Right ventricle myocardium inferior (tissue), 1 donor: ENCODE measurements at places on chromosomes 16 and 17. TPM values are rescaled to one million over a fixed set of nuclear protein-coding genes. Genes with fewer than 3 reads are reported as not detected.
A peak's percentile ranks its signal among the peaks of the same experiment; 100 is the strongest.

DNA sequence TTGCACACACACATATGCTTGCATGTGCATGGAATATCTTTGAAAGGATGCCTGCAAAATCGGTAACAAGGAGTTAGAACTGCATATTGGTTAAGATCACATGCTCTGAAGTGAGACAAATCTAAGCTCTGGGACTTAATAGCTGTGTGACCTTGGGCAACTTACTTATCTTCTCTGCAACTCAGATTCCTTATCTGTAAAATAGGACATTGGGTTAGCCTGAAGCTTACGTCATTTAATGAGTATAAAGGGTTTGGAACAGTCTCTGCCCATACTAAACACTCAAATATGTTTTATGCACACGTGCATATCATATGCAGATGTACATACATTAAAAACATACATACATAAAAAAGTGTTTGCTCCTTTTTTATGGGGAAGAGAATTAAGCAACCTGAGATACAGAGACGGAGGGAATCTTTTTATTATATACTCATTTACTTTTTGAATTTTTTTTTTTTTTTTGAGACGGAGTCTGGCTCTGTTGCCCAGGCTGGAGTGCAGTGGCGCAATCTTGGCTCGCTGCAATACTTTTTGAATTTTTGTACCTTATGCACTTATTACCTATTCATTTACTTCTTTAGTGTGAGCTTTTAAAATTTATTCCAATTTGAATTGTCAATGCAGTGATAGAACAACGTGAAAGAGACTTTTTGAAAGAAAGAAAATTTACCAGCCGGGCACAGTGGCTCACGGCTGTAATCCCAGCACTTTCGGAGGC is 206.2 kb downstream of the CCDC182 start:
- no peak for DNase-seq

- DNase-seq, result peak; percentile 67
Measured at GRCh38 chr17:80873307-80873951, 118.2 kb upstream of the CHMP6 start.

- no peak for DNase-seq
Measured at GRCh38 chr16:58500430-58501241, 693 bp downstream of the NDRG4 start.

DNA sequence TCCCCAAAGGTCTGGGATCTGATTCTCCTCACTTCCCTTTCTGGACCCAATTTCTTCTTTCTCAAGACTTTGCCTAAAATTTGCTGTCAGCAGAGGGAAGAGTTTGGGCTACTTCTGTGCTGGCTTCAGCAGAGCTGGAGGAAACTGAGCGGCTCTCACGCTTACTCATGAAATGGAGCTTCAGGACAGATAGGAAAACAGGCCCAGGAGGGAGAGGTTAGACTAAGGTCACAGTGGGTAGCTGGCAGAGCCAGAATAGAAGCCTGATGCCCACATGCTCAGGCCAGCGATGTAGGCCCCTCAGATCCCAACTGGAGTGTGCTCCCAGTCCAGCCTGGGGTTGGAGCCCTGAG is 593 bp downstream of the SLC38A7 start:
- DNase-seq, result no peak

Gene CBX2
- total RNA-seq, result 4.2 TPM

- no peak for DNase-seq
Measured at GRCh38 chr16:46986896-46987295, 13.4 kb upstream of the DNAJA2 start.

Gene SRR
- 11.0 TPM for total RNA-seq

GRCh38 chr16:930076-930475 is 40.7 kb downstream of the LMF1 start:
- DNase-seq, result no peak

DNA sequence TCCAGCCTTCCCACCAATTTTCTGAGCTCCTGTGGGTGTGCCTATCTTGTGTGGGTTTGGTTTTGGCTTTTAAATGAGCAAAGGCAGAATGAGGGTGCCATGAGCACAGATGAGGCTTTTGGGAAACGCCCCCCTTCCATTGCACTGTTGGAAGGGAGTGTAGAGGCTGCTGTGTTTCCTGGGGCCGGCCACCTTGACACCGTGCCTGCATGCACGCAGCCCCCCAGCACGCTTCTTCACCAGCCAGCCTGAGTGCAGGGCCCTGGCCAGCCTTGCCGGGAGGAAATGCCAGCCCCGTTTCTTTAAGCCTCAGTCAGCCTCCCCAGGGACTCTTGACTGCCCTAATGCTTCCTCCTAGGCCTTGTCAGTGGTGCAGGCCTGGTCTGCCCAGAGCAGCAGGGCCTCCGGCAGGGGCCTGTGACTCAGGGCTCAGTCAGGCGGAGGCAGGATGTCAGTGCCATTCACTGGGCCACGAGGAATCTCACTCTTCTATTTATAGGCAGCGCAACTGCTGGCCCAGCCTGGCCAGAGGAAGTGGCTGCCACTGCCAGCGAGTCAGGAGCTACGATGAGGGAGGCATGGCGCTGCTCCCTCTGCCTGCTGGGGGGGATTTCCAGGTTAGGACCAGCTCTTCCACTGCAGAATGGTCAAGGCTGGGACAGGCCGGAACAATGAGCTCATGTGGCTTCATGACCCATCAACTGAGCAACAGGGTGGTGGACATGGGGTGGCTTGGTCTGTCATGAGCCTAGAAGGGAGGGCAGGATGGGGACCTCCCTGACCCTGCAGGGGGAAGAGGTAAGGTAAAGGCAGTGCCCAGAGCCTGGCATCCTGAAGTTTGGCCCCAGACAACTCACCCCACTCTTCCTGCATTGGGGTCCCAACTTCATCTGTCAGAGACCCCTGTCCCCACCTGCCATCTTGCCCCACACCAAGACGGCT is 205.2 kb downstream of the RAB11FIP4 start:
- DNase-seq, result peak; percentile 89

DNA sequence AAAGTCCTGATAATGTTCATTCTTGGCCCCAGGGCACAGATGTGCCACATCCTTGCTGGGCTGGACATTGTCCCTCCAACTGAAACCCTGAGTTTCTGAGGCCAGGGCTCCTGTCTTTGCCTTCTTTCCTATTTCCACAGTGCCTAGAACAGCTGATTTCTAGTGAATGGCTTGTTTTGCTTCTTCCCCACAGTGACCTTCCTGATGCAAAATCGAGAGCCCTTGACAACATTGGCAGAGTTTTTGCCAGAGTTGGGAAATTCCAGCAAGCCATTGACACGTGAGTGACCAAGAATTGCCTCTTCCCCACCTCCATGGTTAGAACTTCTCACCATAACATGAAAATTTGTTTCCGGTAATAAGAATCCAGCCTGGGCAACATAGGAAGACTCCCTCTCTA is 14.5 kb downstream of the ODAD4 start:
- no peak for DNase-seq

Gene TEX14
- total RNA-seq, result 0.30 TPM

DNA sequence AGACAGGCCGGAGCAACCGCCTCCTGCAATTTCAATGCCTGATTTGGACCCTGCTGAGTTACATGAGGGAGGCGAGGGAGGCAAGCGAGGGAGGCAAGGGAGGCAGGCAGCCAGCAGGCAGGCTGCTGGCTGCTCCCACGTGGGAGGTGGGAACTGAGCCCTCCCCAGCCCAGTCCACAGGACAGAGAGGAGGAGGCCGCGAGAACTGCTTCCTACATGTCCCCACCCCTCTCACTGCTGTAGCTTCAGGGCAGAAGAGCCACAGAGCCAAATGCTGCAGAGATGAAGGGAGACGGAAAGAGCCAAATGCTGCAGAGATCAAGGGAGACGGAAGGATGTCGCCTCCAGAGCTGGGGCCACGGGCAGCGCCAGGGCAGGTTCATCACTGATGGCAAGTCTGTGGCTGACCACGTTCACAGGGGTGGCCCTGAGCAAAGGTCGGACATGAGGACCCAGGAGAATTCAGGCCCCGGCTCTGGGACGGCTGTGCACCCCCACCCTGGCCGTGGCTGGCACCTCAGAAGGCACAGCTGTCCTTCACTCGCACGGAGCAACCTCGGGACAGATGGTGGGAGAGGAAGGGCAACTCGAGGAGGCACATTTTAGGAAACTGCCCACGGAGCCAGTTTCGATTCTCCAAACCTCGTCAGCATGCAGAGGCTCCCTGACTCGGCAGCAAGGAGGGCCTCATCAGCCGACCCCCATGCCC is 21.5 kb downstream of the RPH3AL start:
- DNase-seq, result peak; percentile 87

- no peak for DNase-seq
Measured at GRCh38 chr17:79803997-79804855, 7.3 kb upstream of the CBX8 start.

DNA sequence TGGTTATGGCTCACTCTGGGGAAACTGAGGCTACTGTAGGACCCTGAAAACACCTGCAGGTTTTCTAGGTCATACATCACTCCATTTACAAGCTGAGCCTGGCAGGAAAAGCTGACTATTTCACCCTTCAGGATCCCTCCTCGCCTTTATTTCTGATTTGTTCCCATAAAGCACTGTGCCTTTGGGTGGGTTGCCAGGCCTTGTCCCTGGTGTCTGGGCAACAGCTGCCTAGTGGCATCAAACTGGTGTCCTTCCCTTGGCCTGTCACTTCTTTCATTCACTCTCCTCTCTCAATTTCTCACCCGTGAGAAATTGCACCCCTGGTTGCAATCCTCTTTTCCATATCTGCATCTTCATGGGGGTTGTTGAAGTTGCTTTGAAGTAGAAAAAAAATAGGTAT is 1.6 kb downstream of the MYL4 start:
- DNase-seq, result no peak

Gene PLD2
- 12.6 TPM for total RNA-seq

GRCh38 chr17:39863918-39864746 is at the start of gene IKZF3:
TSS of gene IKZF3 (minus strand) at chr17:39864312. CDS start at chr17:39864126, 186 bp downstream.
- peak; percentile 75 for DNase-seq

- DNase-seq, result no peak
Measured at GRCh38 chr16:66227766-66228530, 138.5 kb upstream of the CDH5 start.

- DNase-seq, result no peak
Measured at GRCh38 chr17:66422186-66422585, 119.8 kb downstream of the PRKCA start.

Gene HP
- 21.2 TPM for total RNA-seq

Gene PMP22
- total RNA-seq, result 198 TPM

Gene ADAMTS18
- total RNA-seq, result not detected

Gene PRR35
- not detected for total RNA-seq

DNA sequence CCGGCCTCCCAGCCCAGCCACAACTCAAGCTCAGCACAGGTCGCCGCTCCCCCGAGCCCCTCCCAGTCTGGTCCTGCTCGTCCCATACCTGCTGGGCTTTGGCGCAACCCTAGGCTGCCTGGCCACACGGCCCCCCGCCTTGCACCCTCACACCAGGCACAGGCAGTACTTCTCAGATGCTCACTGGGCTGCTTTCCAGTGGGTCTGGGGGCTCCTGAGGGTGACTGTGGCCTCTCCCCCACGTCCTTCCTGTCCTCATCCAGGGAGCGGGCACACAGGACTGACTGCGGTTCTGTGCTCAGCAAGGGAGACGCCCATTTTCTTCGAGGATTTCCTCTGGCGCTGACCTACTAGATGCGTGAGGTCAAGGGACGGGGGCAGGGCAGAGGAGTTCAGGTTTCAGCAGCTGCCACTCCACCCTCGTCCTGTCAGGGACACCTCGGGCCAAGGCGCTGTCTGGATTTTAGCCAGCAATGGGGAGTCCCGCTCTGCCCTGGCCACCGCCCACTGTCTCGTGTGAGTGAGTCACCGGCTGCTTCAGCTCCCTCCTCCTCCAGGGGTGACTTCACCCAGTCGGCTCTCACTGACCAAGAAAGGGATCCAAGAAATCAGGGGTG is 115.8 kb downstream of the NPIPB11 start:
- peak; percentile 96 for DNase-seq

GRCh38 chr17:75722076-75722475 is 817 bp downstream of the ITGB4 start:
- peak; percentile 34 for DNase-seq

Gene MSRB1
- 25.3 TPM for total RNA-seq

GRCh38 chr17:44439168-44439567 is 49.7 kb upstream of the ITGA2B start:
- DNase-seq, result no peak

- no peak for DNase-seq
Measured at GRCh38 chr17:36879027-36879426, 58.2 kb upstream of the LHX1 start.

- no peak for DNase-seq
Measured at GRCh38 chr17:15031975-15032374, 233.2 kb downstream of the PMP22 start.

DNA sequence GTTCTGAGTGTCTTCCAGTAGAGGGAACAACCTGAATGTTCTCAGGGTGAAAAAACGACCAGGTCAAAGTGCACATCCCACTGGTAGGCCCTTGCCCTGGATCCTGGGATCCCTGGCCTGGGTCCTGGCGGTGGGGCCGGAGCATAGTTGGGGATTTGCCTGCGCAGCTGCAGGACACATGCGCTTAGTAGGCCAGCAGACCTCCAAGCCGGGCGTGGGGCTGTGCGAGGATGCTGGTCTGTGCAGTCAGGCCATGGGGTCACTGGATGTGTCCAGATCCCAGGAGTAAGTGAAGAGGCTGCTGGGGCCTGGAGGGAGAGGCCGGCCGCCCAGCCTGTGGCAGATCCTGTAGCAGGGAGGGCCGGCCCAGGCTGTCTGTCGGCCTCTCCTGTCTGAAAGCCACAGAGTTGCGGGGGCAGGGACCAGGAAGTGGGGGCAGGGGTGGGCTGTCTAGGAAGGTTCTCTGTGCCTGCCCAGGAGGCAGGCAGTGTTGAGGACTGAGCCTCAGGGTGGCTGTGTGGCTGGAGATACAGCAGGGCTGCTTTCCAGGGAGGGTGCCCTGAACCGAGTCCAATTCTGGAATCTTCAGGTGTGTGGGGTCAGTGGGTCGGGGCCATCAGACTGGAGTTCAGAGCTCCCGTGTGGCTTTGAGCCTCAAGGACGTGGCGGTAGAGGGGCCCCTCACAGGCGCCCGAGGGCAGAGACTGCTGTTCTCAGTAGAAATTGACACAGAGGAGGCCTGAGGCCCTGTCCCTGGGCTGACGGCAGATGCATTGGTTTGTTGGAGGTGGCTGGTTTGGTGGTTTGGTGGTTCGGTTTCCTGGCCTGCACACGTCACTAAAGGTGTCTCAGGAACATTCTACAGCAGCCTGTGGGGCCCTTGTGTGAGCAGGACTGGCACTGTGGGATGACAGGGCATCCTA is 17.2 kb upstream of the NUDT16L1 start:
- no peak for DNase-seq

Gene GCGR
- not detected for total RNA-seq

Gene NFATC3
- total RNA-seq, result 23.7 TPM

Gene SLC5A11
- not detected for total RNA-seq

DNA sequence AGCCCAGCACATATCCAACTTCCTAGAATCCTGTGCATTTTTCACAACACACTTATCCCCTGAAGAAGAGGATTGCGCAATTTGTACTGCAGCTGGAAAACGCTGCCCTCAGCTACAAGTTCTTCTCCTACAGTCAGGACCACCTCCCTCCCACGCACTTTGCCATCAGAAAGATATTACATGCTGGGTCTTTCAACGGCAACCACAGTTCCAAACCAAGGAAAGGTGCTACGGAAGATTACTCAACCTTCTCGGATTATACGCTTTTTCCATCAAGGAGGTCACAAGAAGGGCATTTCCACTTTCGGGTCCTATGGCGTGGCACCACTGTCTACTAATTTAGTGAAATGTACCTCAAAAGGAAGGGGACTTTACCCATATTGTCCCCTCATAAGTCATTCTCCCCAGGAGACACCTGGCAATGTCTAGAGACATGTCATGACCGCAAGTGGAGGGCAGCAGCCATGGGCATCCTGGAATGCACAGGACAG is 35.2 kb downstream of the USP7 start:
- no peak for DNase-seq

Gene NPIPA8
- 0.16 TPM for total RNA-seq

Gene MYH8
- total RNA-seq, result not detected

GRCh38 chr16:85553436-85554113 is 59.5 kb upstream of the GSE1 start:
- peak; percentile 88 for DNase-seq
